Endothelial cell of umbilical vein (primary cell): ENCODE measurements at places on chromosomes 13 and 19. TPM values are rescaled to one million over a fixed set of nuclear protein-coding genes. Genes with fewer than 3 reads are reported as not detected.
A peak's percentile ranks its signal among the peaks of the same experiment; 100 is the strongest.

Gene ZIM2
- total RNA-seq: not detected in 2 replicates

GRCh38 chr13:48405875-48406274 is 7.0 kb downstream of the LPAR6 start:
- no peak for DNase-seq

Gene CILP2
- not detected in 2 replicates for total RNA-seq

Gene PRSS57
- total RNA-seq: not detected in 2 replicates

Gene DIAPH3
- 40.9 and 44.0 TPM in 2 replicates for total RNA-seq

DNA sequence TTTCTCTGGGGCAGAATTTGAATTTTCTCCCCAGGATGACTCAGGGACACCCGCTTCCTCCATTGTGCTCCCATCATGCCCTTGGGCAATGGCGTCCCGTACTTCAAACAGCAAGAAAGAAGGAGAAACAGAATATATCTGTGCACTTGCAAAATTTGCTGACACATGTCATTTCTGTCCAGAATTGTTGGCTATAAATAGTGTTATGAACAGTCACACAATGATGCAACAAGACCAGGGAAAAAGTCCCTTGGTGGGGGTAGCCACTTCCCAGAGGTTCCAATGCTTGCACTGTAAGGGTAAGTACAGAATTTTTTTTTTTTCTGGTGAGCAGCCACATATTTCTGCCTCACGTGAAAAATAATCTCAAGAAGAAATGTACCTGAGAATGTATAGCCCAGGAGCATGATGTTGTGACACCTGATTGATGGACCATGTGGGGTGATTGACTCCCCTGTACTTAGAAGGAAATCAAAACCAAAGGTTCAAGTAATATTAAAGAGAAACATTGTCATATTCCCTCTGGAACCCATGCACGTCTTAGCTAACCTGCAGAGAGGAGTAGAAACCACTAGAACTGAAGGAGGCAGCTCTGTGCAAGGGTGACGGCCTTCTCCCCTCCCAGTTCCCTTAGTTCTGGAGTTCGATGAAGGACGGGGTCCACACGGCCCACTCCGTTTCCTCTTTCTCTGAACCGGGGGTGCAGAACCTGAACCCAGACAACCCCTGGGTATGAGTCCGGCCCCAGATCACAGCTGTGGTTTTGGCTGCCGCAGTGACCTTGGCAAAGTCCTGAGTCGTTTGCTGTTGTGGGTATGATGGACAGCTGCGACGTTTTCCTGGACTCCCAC is 9.3 kb upstream of the LAIR1 start:
- DNase-seq: no peak

DNA sequence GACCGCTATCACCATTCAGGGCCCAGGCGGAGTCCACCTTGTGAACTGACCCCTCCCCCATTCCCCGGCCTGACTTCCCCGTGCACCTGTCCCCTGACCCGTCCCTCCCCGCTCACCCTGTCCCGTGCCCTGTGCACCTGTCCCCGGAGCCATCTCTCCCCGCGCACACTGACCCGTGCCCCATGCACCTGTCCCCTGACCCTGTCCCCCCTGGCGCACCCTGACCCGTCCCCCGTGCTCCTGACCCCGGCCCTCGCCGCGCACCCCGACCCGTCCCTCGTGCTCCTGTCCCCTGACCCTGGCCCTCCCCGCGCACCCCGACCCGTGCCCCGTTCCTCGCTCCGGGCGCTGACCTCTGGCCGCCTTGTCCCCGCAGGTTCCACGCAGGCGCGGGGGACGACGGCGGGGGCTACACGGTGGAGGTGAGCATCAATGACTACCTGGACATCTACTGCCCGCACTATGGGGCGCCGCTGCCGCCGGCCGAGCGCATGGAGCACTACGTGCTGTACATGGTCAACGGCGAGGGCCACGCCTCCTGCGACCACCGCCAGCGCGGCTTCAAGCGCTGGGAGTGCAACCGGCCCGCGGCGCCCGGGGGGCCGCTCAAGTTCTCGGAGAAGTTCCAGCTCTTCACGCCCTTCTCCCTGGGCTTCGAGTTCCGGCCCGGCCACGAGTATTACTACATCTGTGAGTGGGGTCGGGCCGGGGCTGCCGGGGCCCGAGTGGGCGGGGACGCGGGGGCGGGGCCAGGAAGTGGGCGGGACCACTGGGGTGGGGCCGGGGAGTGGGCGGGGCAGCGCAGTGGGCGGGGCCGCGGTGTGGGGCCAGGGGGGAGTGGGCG is 9.7 kb downstream of the EFNA2 start:
- no peak for DNase-seq

Gene RFPL4A
- total RNA-seq: not detected in 2 replicates

Gene CEACAM7
- total RNA-seq: not detected in 2 replicates

Gene SIGLEC8
- total RNA-seq: not detected in 2 replicates

GRCh38 chr13:24220086-24220703 is 59.7 kb downstream of the SPATA13 start:
- peak; percentile 77 for DNase-seq

Gene CATSPERD
- total RNA-seq: not detected in 2 replicates

- DNase-seq: no peak
These were observed 166.4 kb downstream of the KATNAL1 start for GRCh38 chr13:30140973-30141372.

- no peak for DNase-seq
These were observed 149.3 kb downstream of the RGCC start for GRCh38 chr13:41606646-41607045.

Gene KANK3
- 26.3 and 30.0 TPM in 2 replicates for total RNA-seq

GRCh38 chr13:36495431-36495830 is 63.1 kb downstream of the CCNA1 start:
- no peak for DNase-seq

Gene LRRC8E
- total RNA-seq: 1.6 and 1.8 TPM in 2 replicates

GRCh38 chr13:48194379-48194754 is 38.6 kb upstream of the ITM2B start:
- DNase-seq: no peak

DNA sequence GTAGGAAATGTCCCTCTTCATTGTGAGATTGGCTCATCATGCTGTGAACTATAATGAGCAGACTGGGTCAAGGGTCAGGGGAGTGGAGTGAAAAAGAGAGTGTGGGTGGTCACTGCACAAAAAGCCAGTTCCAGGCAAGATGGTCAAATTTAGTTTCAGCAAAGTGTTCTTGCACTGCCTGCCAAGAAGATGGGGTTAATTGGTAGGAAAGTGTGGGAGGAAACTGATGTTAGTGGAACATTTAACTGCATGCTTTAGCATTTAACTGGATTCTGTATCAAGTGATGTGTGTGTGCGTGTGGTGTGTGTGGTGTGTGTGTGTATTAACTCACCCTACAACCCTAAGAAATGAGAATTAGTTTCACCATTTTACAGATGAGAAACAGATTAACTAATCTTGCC is 131.6 kb downstream of the COG6 start:
- peak; percentile 73 for DNase-seq

Gene ZNF154
- 0.81 and 2.0 TPM in 2 replicates for total RNA-seq

- no peak for DNase-seq
These were observed 278.0 kb downstream of the FGF9 start for GRCh38 chr13:21948769-21949474.

Gene HSPB6
- total RNA-seq: 2.7 and 6.2 TPM in 2 replicates

Gene NMRK2
- total RNA-seq: not detected in 2 replicates

DNA sequence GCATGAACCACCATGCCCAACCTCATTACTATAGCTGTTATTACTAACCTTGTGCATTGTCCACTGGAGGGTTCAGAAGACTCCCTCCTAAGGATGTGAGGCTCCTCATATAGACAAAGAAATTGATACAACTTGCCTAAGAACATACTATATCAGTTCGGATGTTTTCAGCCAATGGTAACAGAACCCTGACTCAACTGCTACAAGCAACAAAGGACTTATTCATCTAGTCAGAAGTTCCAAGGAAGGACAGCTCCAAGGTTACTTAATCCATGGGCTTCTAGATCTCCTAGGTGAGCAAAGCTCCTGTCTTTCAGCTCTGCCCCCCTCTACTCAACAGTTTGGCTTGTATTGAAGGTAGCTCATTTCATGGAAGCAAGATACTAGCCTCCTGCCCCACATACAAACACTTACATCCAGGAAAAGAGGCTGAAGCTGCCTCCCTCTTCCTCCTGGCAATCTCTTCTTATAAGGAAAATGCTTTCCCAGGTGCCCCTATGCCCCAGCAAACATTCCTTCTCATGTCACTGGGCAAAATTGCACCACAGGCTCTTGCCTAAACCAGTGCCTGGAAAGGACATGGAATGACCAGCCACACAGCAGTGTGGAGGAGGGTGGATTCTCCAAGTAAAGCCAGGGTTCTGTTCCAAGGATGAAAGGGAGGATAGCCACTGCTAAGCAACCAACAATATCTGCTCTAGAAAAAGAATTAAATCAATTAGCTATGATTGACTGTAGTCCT is 497.8 kb downstream of the FOXO1 start:
- no peak for DNase-seq

Gene DACT3
- 0.22 and 0.65 TPM in 2 replicates for total RNA-seq

Gene FUT1
- 4.8 and 5.2 TPM in 2 replicates for total RNA-seq

DNA sequence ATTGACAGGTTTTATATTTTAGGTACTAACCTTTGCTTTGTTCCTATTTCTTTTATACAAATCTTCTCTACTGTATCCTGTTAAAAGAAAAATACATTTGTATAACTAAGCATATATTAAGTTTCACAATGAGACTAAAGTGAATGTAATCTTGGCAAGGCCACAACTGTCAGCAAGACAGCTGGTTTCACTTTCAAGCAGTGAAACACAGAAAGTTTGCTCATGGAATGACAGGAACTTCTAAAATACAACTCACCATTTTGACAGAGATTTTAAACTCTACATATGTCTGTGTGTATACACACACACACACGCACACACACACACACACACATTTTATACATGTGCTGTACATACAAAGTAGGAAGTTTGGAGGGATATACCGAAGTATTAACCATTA is 53.3 kb downstream of the PARP4 start:
- DNase-seq: no peak

DNA sequence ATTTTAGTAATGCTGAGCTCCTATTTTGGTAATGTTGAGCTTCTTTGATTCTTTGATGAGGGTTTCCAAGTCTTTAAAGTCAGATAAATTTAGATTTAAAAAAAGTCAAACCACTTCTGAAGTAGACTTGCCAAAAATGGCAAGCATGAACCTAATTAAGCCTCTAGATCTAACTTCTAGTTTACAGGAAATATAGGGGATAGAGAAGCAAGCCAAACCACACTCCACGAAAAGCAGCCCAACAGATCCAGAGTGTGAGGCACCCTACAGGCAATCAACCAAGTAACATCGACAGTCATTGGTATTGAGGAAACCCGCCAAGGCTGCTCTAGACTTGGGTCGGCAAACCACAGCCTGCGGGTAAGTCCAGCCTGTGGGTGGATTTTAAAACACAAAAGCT is 3.7 kb downstream of the GGACT start:
- no peak for DNase-seq

Gene NKG7
- total RNA-seq: not detected in 2 replicates

Gene IGSF23
- total RNA-seq: 0.35 TPM in 1 of 2 replicates, not detected in the other

Gene CYP4F12
- total RNA-seq: not detected in 2 replicates

- DNase-seq: peak; percentile 13
These were observed 39.9 kb downstream of the ELF1 start for GRCh38 chr13:40979232-40979631.

Gene DZIP1
- total RNA-seq: 32.1 and 33.9 TPM in 2 replicates

GRCh38 chr19:10252707-10253106 is 693 bp downstream of the MRPL4 start:
- DNase-seq: no peak

DNA sequence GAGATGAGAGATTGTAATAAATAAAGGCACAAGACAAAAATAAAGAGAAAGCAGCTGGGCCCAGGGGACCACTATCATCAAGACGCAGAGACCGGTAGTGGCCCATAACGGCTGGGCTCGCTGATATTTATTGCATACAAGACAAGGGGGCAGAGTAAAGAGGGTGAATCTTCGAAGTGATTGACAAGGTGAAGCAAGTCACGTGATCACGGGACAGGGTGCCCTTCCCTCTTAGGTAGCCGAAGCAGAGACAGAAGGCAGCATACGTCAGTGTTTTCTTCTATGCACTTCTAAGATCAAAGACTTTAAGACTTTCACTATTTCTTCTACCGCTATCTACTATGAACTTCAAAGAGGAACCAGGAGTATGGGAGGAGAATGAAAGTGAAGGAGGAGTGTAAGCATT is 4.6 kb upstream of the PRKCG start:
- no peak for DNase-seq

DNA sequence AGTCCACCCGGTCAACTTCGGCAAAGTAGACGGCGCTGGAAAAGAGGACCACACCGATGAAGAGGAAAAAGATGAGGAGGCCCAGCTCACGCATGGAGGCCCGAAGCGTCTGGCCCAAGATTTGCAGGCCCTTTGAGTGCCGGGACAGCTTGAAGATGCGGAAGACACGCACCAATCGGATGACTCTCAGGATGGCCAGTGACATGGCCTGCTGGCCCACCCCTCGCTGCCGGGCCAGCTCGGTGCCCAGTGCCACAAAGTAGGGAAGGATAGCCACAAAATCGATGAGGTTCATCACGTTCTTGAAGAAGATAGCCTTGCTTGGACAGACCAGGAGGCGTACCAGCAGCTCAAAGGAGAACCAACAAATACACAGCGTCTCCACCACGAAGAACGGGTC is 2.1 kb downstream of the KCNA7 start:
- DNase-seq: no peak

Gene ERCC5
- total RNA-seq: 36.0 and 40.1 TPM in 2 replicates

DNA sequence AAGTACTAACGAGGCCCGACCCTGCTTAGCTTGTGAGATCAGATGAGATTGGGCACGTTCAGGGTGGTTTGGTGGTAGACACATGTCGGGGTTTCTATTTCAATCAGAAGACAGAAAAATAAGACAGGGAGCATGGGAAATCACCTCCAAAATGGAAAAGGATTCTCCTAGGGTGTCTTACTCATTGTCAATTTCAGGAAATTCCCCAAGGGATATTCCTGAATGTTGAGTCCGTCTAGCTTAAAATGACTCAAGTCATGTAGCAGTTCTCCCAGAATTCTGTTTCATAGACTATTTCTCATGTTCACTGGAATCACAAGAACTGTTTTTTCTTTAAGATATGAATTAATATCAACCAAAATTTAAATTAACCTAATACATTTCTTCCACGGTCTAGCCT is 380.1 kb downstream of the EFNB2 start:
- DNase-seq: no peak

Gene OR10H4
- total RNA-seq: not detected in 2 replicates

Gene KIR2DL1
- total RNA-seq: not detected in 2 replicates

Gene LPAR6
- total RNA-seq: 22.3 and 22.9 TPM in 2 replicates

GRCh38 chr19:23343434-23344010 is 51.7 kb downstream of the ZNF91 start:
- no peak for DNase-seq
